ENCODE measurements at places on chromosomes 5 and 9.

GRCh38 chr9:134842321-134842720 is 38.3 kb upstream of the FCN2 start:
- DNase-seq = no peak

- no peak for DNase-seq
These were observed 30.0 kb downstream of the XPA start for GRCh38 chr9:97666907-97667686.

DNA sequence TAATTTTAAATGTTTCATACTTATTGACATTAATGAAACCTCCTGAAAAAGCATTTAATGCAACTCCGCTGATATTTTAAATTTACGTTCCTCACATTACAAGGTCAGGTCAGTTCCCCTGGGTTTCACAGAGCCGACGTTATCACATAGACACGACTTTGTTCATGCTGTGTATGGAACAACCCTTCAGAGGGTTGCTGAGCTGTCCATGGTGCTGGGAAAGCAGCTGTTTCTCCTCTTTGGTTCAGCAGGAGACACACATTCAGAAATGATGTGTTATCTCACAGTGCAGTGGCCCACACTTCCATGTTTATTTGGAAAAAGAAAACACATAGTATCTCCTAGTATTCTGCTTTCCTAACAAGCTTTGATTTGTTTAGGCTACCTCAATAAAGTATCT is 53.5 kb downstream of the PPP2R2B start:
- DNase-seq = no peak

GRCh38 chr9:126695701-126696400 is 82.1 kb downstream of the LMX1B start:
- no peak for DNase-seq

- DNase-seq = no peak
These were observed 236.9 kb downstream of the NSG2 start for GRCh38 chr5:174282391-174282790.

All from NCI-H2081 treated with DMSO at 0.1 percent for 48 hours (cell line).